ENCODE measurements at places on chromosomes 3 and 15.

- DNase-seq = no peak
Measured at GRCh38 chr3:189272500-189273119, 100.8 kb downstream of the TPRG1 start.

DNA sequence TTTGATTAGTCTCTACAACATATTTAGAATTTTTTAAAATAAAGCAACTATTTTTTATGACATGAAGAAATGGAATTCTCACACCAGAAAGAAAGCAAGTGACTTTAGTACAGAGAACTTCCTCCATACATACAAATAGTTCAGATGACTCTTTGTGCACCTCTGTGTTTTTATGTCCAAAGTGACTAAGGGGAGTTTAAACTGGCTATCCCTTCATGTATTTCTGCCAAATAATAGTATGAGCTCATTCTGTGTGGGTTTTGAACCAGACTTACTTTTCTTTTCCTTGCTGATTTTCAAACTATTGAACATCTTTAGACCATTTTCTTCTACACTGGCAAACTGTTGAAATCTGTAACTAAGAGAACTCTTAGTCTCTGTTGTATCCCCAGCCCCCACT, 196.3 kb downstream of the EPHA3 start:
- no peak for DNase-seq

GRCh38 chr15:78854833-78855372, 17.8 kb upstream of the MORF4L1 start:
- no peak for DNase-seq

GRCh38 chr15:58313304-58313703, 118.5 kb upstream of the LIPC start:
- DNase-seq = no peak

- DNase-seq = no peak
Measured at GRCh38 chr3:122513386-122514122, 1.2 kb downstream of the KPNA1 start.

Measured in activated CD4-positive, alpha-beta T cell treated with anti-CD3 and anti-CD28 coated beads for 24 hours (primary cell).